NCI-H345 (cell line): ENCODE measurements at places on chromosomes 7 and 10.

GRCh38 chr7:93028610-93029009 is 89.2 kb downstream of the SAMD9 start:
- DNase-seq = no peak

DNA sequence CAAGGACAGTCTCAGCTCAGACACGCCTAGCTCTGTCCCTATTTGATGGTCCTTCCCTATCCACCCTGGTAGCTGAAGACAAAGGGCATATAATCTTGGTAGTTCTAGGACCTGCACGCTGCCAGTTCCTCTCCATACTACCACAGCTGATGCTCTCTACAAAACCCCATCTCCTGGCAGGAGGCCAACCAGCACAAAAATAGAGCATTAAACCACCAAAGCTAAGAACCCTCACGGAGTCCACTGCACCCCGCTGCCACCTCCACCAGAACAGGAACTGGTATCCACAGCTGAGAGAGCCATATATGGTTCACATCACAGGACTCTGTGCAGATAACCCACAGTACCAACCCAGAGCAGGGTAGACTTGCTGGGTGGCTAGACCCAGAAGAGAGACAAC is 299.4 kb downstream of the LRRTM3 start:
- no peak for DNase-seq

GRCh38 chr10:70555371-70555770 is 47.2 kb downstream of the PRF1 start:
- DNase-seq = no peak

DNA sequence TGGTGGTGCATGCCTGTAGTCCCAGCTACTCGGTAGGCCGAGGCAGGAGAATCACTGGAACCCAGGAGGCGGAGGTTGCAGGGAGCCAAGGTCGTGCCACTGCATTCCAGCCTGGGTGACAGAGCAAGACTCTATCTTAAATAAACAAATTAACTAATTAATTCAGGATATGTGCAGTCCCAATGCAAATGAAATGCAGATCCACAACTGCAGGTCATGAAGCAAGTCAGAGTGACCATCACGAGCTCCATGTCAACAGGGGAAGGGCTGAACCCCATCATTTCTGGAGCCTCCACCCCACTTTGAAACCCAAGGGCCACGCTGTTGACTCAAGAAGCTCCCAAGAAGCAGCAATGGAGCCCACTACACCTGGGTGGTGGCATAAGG is 115.4 kb downstream of the LARP4B start:
- DNase-seq = no peak

DNA sequence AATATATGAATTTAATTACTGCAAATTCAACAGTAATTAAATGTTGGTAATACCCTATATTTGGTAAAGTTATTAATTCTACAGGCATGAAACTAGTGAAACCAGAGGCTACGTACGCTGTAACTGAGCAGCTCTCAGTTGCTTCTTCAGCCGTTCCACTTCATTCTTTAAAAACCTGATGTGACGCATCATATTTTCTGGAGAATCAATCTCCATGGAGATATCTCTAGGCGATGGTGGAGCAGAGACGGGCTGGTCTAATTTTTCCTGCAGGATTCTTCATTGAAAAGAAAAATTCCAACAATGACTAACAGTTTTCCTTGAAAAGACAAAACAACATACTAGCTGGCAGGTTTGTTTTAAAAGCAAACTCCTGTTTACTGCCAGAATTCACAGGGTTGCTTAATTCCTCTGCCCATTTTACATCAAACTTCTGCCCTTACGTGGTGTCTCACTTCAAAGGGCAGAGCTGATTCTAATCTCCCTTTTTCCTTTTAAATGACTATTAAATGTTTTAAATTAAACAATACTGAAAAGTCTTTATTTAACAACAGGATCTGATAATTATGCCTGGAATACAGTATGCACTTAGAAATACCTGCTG is 59.4 kb upstream of the MRLN start:
- no peak for DNase-seq
